Fibroblast of skin of right biceps (primary cell): ENCODE measurements at places on chromosomes 11 and 22.

DNA sequence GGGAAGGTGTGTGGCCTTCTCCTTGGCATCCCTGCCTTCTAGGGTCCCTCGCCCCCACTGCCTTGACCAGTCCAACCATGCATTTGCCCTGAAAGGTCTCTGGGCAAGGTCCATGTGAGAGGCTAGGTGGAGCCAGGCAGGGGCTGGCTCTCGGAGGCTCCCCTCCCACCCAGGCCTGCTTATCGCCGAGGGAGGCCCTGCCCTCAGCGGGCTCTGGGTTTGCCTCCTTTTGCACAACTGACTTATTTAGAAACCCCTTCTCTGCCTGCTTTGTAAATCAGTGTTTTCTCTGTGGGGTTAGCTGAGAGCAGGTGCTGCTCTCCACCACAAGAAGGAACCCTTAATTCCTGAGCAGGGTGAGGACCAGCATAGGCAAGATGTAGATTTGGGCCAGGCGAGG, 47.7 kb downstream of the CD82 start:
- DNase-seq = no peak

DNA sequence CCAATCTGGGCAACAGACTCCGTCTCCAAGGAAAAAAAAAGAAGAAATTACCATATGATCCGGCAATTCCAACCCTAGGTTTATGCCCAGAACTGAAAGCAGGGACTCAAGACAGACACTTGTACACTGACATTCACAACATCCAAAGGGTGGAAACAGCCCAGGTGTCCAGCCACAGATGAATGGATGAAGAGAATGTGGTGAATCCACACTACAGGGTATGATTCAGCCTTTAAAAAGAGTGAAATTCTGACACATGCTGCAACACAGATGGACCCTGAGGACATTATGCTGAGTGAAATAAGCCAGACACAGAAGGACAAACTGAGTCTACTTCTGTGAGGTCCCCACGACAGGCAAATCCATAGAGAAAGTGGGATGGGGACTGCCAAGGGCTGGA, 43.9 kb downstream of the SGSM3 start:
- DNase-seq = no peak

DNA sequence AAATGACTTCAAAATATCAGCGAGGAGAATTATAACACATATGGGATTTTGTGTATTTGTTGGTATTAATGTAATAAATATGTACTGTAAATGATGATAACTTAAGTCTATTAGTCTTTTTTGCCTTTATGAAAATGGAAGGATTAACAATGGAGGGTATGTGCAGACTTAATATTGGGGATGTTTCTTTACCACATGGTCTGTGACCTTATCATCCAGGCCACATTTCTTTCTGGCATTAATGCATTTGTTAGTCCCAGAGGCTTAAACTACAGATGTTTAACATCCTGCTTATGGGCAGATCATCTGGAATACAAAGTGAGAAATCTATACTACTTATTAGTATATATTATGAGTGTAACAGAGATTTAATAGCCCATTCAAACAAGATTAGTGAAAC, 64.6 kb downstream of the SOX6 start:
- no peak for DNase-seq

DNA sequence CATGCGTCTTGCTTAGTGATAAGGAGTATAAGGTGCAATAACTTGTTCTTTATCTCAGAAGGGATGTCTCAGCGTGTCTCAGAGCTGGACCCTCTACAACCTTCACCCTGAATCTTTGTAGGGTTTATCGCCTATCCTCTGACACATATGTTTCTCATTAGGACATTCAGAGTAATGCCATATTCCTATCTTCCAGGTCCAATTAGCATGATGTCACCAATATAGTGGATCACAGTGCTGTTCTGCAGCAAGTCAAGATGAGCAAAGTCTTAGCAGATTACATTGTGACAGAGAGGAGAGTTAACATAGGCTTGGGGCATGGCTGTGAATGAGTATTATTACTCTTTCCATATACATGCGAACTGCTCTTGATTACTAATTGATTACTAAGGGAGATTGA, 110.3 kb upstream of the CLPB start:
- DNase-seq = no peak

DNA sequence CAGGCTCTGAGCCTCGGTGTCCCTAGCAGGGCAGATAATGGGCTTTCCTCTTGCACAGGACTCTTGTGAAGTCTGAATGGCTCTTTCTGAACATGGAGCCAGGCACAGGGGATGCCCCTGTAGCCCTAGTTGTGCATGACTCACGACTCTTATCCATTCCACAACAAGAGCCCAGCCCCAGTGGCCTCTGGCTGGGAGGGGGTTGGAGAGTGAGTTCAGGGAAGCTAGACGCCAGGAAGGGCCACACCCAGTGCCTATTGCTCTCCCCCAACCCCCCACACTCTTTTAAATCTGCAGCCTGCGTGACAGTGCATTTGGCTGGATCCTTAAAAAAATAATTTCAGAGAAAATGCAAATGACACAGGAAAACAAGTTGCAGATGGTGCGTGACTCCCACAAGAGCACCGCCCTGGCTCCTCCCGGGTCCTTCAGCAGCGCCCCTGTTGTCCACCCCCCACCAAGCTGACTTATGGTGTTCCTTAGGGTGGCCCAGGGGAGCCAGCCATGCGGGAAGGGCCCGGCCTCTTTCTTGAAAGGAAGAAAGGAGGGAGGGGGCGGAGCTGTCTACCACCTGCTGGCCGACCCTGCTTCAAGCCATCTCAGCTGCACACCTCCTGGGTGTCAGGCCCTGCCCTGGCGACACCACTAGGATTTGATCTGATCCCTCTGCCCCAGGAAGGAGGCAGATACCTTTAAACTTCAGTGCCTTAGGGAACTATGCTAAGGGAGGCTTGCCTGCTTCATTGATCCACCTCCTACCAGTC, 74.7 kb downstream of the MN1 start:
- DNase-seq = peak; percentile 93

DNA sequence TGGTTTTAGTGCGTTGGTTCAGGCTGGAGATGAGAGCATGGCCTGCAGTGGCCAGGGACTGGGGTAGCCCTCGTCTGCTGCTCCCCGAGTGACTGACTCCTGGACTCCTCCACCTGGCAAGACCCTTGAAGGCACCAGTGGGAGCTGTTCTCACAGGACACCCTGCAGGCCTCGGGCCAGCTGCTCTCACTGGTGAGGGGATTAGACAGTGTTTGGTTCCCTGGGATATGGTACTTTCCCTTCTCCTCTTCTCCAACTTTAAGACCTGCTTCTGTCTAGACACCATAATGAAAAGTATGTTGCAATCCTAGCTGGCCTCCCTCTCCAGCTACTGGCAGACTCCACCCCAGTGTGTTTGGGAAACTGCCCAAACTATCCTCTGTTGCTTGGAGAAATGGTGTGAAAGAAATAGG, 168.8 kb upstream of the CADM1 start:
- peak; percentile 70 for DNase-seq

GRCh38 chr22:41526830-41527799, 17.2 kb downstream of the POLR3H start:
- DNase-seq = no peak

GRCh38 chr11:75158696-75159150, 7.8 kb downstream of the SLCO2B1 start:
- no peak for DNase-seq

- DNase-seq = no peak
These were observed 46.8 kb downstream of the NAV2 start for GRCh38 chr11:19759389-19759788.

- peak; percentile 77 for DNase-seq
These were observed 8.8 kb downstream of the OSBPL5 start for GRCh38 chr11:3156282-3156660.
